ENCODE measurements at places on chromosomes 7 and 10.

DNA sequence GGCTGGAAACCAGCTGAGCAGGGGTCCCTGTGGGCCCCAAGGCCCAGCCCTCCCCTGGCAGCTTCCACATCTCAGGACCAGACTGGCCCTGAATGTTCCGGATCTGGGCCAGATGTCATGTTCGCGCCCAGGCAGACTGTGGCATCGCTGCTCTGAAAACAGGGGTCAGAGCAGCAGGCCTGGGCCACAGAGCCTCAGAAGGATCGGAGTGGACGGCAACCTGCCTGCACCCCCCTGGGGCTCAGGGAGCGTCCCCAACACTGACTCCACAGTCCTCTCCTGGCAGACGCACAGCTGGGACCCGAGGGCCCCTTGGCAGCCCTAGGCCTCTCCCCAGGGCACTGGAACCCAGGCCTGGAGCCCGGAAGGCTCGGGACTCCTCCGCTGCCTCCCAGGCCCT is 91.3 kb upstream of the DNAAF5 start:
- DNase-seq = no peak

GRCh38 chr7:6116211-6116610 is 85.0 kb downstream of the ANKRD61 start:
- DNase-seq = no peak

- no peak for DNase-seq
Observed at GRCh38 chr10:77577666-77578229, 59.9 kb downstream of the KCNMA1 start.

DNA sequence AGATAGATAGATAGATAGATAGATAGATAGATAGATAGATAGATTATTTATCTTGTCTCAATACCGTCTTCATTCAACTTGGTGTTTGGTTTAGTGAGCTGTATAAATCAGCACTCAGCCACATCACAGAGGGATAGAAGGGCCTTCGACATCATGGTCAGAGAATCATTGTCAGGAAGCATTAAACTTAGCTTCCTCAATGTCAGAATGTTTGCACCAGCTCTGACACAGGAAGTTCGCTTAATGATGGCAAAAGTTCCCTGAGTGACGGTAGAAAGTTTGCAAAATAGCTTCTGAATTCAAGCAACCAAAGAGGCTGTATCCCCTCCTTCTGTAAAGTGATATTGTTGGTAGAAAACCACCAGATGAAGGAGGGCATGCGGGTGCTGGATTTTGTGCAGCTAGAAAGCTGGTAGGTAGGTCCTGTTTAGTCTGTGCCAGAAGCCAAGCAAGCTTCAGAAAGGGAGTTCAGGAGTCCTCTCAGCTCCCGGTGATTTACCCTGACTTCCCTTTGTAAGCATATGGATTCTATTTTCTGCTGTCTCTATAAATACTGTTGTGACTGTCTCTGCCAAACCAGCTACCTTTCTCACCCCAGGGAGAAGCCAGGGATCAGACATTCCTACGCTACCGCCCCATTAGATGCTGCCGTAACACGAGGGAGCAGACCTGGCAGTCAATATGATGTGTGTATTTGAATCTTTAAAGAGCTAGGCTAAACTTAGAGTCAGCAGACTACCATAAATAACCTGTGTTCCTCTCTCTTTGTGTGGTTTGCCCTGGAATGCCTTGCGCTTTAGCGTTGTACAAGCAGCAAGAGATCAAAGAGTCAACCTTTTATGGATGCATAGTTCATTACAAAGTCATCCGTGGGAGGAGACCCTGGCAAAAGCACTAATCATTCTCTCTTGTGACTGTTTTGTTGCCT is 200.5 kb upstream of the KIAA1217 start:
- DNase-seq = no peak

DNA sequence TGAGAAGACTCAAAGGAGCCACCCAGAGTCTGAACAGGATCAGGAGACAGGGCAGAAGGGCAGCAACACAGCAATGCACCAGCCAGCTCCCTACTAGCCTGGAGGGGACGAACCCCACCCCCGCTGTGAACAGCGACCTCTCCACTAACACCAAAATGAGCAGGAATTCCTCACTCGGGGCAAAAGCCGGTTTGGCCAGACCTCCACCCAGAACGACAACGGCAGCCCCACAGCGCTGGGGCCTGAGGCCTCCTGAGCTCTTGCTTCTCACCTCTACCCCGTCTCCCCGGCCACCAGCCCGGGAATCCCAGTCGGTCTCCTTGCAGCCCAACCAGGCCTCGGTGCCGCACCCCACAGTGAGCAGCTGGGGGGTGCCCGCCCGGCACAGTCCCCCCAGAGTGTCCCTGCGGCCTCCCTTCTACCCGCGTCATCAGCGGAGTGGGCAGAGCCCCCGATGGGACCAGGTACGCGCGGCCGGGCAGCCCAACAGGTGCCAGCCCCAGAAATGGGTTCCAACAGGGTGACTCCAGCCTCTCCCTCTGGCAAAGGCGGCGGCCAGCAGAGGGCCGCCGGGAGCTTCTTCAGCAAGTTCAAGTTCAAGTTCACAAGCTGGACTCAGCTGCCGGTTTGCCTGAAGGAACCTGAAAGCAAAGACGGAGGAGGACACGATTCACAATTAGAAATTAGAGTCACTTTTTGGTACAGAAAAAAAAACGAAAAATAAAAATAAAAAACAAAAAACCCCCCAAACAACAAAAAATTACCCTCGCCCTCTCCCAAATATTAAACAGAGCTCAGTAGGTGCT is 129.0 kb downstream of the MARCHF5 start:
- DNase-seq = no peak

DNA sequence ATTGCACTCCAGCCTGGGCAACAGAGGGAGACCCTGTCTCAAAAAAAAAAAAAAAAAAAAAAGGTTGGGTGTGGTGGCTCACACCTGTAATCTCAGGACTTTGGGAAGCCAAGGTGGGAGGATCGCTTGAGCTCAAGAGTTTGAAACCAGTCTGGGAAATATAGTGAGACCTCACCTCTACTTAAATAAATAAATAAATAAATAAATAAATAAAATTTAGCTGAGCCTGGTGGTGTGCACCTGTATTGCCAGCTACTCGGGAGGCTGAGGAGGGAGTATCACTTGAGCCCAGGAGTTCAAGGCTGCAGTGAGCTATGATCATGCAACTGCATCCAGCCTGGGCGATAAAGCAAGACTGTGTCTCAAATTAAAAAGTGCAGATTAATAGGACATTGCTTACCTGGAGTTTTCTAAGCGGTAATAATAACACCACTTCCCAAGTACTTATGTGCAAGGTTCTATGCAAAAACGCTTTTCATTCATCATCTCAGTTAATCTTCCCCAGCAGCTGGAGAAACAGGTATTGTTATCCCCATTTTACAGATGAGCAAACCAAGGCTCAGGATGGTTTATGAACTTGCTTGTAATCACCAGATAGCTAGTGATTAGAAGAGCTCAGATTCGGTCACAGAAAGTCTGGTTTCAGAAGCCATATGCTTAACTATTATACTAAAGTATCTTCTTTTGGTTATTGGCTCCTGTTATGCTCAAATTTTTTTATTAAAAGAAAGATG is 196.5 kb upstream of the MKLN1 start:
- no peak for DNase-seq

DNA sequence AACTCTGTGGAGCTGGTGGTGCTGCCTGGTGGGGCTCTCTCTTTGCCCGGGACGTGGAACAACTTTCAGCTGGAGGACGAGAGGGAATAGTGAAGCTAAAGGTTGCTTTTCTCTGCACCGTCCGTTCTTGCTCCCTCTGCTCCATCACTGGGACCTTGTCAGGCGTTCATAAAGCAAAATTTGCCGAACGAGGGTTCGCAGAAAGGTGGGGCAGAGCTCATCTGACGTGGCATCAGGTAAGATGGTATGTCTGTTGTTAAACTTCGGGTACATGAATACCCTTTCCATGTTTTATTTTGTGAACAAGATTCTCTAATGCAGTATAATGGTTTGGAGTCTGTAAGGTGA is 416 bp downstream of the BBS9 start:
- no peak for DNase-seq

DNA sequence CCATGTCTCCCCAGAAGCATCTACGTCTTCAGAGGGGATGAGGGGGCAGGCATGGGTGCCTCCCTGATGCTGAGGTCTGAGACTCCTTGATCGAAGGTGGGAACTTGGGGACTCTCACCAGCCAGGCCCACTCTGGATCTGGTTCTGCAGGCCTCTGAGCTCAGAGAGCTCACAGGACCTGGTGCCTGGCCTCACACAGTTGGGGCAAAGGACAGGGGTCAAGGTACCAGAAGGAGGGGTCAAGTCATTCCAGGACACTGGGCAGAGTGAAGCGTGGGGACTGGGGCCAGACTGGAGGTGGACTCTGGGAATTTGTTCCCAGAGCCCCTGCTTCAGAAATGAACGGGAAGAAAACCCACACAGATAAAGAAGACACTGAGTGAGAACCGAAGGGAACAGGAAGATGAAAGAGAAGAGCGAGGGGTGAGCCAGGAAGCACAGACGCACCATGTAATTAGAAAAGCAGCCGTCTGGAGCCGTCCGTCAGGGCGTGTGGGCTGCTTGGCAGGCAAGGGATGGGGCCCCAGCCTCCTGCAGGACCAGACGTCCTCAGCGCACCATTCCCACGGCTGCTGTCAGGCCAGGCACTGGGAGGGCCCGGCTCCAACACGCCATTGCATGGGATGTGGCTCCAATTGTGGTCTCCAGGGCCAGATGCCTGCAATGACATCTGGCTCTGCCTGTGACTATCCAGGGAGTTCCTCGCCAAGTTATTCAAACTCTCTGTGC is 47.7 kb downstream of the ZCCHC24 start:
- DNase-seq = no peak

DNA sequence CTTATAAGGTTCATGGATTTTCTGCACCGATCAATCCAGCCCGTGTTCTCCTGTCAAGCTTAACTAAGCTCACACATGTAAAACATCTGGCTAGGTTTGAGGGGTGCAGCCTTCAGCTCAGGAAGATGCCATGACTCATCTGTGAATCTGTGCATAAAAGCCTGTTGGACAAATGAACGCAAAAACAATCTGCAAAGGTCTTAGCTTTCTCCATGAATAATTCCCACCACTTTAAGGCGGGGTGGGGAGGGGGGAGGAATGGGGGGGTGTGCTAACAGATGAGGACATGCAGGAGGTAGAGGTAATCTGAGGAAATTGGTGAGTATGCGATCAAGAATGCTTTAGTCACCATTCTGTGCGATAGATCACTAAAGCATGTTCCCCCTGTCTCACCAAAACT is 4.8 kb downstream of the DOCK4 start:
- no peak for DNase-seq

- no peak for DNase-seq
Observed at GRCh38 chr7:145030754-145031153, 194.9 kb upstream of the TPK1 start.

DNA sequence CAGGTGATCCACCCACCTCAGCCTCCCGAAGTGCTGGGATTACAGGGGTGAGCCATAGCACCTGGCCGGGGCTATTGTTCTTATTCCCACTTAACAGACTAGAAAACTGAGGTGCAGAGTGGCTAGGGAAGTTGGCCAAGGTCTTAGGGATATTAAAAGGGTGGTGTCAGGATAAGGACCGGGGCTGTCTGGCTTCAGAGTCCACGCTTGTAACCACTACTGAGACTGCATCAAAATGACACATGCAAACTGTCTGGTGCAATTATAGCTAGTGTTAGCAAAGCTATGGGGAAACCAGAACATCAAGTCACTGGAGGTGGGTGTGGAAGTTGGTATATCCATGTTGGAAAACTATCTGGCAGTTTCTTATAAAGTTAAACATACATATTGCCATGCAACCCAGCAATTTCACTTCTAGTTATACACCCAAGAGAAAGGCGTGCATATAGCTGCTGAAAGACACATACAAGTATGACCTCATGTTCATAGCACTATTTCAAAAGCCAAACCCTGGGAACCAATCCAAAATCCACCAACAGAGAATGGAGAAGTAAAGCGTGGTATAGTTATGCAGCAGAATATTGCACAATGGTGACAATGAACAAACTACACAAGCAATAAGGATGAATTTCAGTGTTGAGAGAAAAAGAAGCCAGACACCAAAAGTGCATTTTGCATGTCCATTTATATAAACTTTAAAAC is 33.9 kb upstream of the EEPD1 start:
- no peak for DNase-seq

DNA sequence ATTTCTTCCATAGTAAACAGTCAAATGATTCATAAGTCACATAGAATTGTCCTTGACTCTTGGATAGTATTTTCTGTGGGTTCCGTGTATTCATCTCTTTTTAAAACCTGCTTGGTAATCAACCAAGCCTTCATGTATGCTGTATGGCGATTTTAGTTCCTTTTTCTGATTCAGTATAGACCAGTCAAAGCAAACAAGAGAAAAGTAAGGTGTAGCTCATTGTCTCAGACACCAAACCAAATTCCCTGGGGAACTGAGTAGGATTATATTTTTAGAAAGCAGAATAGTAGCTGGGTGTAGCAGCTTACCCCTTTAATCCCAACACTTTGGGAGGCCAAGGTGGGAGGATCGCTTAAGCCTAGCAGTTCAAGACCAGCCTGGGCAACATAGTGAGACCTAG is 240.5 kb downstream of the BBS9 start:
- DNase-seq = no peak

DNA sequence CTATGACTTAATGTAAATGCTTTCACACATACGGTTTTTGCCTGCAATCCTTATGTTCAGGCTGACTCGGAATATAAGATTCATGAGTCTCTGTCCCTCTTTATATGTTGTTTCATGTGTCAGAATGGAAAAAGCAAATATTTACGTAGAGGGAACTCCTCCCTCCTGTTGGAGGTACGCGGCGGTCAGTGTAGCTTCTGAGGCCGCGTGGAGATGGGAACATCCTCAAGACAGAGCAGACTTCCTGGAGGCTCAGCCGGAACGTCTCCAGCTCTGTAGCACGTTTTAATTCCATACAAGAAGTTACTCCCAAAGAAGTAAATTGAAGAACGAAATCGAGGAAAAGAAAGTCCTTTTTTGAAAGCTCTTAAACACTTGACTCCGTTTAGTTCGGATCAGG is 248.3 kb downstream of the EBF3 start:
- no peak for DNase-seq

- DNase-seq = no peak
Observed at GRCh38 chr7:104371216-104371979, 43.0 kb downstream of the LHFPL3 start.

DNA sequence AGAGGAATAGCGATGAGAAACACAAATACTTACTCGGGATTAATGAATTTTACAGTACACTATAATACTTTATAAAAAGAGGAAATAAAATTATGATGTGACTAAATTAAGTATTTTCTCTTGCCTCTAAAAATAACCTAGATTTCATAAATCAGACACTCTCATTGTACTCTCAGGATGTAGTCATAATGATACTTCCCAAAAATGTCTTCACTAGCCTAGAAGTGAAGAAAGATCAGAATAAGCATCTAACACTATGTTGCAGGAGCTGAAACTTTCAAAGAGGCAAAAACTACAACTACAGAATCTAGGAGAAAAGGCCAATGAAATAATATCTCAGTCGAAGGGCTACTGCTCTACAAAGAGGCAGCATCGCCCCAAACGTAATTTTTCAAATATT is 49.4 kb downstream of the DNAJC1 start:
- DNase-seq = no peak

GRCh38 chr7:77561352-77561751 is 24.3 kb downstream of the PTPN12 start:
- no peak for DNase-seq

GRCh38 chr10:112832361-112832878 is 117.6 kb upstream of the TCF7L2 start:
- DNase-seq = no peak

- DNase-seq = no peak
Observed at GRCh38 chr10:110730345-110731050, 86.4 kb downstream of the RBM20 start.
